NCI-H510A (cell line): ENCODE measurements at places on chromosomes 13 and 19.

- DNase-seq, result no peak
Measured at GRCh38 chr19:16902545-16902944, 13.7 kb downstream of the F2RL3 start.

DNA sequence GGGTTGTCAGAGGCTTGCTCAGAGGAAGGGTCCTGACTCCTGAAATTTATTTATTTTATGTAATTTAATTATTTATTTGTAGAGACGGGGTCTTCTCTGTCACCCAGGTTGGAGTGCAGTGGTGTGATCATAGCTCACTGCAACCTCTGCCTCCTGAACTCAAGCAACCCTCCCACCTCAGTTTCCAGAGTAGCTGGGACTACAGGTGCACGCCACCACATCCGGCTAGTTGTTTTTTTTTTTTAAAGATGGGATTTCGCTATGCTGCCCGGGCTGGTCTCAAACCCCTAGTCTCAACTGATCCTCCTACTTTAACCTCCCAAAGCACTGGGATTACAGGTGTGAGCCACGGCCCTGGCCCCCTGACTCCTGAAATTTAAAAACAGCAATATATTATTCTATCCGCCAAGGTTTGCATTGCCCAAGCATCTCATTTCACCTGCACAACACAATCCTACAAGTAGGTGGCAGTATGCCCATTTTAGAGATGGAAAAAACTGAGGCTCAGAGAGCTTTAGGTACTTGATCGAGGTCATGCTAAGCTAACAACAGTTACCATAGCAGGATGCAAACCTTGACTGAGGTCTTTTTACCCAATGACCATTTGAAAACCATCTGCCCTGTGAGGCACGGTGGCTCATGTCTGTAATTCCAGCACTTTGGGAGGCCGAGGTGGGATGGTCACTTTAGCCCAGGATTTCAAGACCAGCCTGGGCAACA, 18.1 kb downstream of the ARHGEF18 start:
- DNase-seq, result no peak

DNA sequence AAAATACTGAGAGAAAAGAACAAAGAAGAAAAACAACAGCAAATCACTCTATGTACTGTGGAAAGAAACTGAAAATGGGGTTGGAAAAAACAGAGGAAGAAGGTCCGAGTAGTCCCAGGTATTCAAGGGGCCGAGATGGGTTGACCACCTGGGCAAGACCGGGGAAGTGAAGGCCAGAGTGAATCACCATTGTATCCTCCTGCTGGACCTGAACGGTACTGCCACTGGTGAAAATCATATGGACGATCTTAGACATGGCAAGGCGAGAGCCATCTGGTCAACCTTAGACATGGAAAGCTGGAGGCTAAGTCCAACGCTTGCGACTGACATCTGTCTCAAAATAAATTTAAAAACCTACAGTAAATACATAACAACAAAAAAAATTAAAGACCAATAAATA, 44.4 kb upstream of the ZNF91 start:
- DNase-seq, result no peak

DNA sequence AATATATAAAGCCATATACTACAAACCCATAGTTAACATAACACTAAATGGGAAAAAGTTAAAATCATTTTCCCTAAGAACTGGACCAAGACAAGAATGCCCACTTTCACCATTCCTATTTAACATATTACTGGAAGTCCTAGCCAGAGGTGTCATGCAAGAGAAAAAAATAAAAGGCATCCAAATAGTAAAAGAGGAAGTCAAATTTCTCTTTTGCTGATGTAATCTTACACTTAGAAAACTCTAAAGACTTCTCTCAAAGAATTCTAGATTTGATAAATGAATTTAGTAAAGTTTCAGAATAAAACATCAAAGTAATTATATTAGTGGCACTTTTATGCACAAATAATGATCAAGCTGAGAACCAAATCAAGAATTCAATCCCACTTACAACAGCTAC, 678.9 kb upstream of the SLITRK5 start:
- DNase-seq, result no peak

DNA sequence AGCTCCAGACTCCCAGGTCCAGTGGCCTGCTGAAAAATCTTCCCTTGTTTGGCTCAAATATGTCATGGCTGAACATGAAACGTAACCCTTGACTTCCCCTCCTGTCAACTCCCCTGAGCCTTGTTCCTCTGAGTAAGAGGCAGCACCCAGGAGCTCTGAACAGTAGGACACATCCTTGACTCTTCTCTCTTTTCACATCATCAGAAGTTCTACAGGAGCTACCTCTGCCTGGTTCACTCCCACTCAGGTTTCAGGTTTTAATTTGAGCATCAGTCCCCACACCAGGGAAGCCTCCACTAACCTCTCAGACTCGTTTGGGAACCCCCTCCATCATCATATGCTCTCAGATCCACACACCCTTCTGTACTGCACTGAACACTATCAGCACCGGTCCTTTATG, 30.3 kb downstream of the ZNF823 start:
- no peak for DNase-seq
